ENCODE measurements at places on chromosomes 7 and 10.

DNA sequence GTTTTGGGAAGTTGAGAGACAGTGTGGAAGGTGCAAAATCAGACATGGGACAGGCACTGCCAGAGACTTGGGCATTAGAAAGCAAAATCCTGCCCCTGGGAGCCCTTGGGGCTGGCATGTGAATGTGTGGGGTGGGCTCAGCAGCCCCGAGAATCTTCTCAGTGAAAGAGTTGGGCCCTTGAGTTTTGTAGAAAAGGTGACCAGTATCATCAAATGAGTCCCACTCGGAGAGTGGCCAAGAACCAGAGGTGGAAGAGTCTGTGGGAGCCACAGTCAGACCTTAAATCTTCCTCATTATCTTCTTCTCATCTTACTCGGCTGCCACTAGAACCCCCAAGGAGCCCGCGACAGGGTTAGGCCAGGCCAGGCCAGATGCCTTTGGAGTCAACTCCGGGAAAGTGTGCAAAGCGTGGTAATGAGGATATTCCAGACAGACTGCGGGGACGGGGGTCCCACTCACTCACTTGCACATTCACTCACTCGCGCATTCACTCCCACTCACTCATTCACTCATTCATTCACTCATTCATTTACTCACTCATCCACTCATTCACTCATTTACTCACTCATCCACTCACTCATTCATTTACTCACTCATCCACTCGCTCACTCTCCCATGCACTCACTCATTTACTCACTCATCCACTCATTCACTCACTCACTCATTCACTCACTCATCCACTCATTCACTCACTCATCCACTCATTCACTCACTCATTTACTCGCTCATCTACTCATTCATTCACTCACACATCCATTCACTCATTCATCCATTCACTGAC, 74.9 kb downstream of the CARD11 start:
- no peak for DNase-seq

GRCh38 chr10:72953687-72954086, 919 bp downstream of the PLA2G12B start:
- no peak for DNase-seq

- no peak for DNase-seq
Measured at GRCh38 chr10:32166365-32166764, 110.1 kb upstream of the KIF5B start.

DNA sequence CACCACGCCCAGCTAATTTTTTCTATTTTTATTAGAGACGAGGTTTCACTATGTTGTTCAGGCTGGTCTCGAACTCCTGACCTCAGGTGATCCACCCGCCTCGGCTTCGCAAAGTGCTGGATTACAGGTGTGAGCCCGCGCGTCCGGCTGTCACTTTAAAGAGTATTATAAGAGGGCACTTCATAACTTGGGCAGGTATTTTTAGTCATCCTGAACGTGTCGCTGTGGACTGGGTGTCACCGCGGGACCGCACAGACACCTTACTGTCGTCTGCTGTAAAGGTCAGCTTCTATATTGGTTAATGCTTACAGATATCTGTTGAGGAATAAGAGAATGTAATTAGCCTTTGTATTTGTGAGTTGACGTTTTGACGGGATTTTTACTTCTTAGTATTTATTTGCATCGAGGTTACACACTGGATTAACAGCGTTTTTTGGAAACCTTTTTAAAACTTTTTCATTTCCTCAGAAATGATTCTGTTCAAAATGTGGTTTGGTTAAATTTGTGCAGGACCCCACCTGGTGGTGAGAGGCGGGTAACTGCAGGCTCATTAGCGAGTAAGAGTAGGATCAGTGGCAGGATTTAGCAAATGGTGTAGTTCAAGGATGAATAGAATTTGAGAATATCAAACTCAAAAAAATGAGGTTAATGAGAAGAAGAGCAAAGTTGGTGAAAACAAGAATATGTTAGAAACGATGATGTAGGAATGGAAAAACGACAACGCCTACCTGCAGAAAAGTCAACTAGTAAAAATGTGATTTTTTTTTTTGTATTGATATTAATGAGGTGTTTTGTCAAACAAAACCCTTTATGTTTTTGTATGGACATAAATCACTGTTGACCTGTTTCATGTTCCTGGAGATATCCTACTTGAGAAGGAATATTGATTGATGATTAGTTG, 3.2 kb downstream of the DNAJB6 start:
- peak; percentile 38 for DNase-seq

DNA sequence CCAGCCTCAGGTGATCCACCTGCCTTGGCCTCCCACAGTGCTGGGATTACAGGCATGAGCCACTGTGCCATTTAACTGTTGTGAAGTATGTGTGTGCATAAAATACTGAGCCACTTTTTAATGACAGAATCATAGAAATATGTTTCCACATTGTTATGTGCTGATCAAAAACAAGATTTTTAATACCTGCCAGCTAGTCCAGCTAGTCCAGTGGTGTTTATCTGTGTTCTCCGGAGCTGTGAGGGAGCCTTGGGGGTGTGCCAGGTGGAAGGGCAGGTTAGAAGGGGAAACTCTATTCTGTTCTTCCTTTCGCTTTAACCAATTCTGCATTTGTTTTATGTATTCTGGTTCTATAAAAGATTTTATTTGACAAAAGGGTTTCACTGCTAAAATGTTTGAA, 7.0 kb downstream of the FAM221A start:
- DNase-seq: no peak

DNA sequence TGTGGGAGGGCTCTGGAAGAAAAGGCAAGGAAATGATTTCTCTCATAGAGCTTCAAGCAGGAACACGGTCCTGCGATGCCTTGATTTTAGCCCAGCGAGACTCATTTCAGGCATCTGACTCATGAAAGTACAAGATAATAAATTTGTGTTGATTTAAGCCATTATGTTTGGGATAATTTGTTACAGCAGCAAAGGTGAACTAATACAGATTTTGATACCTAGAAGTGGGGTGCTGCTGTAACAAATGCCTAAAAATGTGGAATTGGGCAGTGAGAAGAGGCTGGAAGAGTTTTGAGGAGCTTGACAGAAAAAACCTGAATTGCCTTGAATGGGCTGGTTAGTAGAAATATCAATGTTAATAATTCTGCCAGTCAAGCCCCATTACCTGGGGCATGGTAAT, 44.1 kb upstream of the NRF1 start:
- DNase-seq: no peak

- DNase-seq: no peak
Measured at GRCh38 chr10:23829556-23829955, 379.4 kb upstream of the KIAA1217 start.

DNA sequence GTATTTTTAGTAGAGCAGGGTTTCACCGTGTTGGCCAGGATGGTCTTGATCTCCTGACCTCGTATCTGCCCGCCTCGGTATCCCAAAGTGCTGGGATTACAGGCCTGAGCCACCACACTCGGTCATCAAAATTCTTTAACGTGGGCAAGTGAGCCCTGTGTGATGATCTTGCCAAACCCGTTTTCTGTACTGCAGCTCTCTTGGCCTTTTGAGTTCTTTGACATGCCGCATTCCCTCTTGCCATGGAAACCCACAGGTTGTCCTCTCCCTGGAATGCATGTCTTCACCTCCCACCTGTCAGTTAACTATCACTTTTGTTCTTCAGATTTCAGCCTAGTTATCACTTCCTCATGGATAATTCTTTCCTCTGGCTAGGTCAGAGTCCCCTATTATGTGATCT, 5.0 kb downstream of the NUP205 start:
- no peak for DNase-seq
